Activated CD4-positive, alpha-beta memory T cell treated with anti-CD3 and anti-CD28 coated beads for 36 hours (primary cell): ENCODE measurements at places on chromosomes 11 and 22. TPM values are rescaled to one million over a fixed set of nuclear protein-coding genes. Genes with fewer than 3 reads are reported as not detected.

GRCh38 chr11:107741044-107741823 is 29.4 kb upstream of the SLN start:
- H3K27ac ChIP-seq, result no peak overlapping the region
- no peaks in the 10 kb centered on the region for H3K36me3 ChIP-seq
- H3K4me3 ChIP-seq, result no peak overlapping the region
- H3K27me3 ChIP-seq, result peaks cover 18% of the 10 kb centered on the region
- DNase-seq, result peak; percentile 26

GRCh38 chr11:78390809-78391208 is 26.8 kb downstream of the GAB2 start:
- no peak overlapping the region for H3K4me3 ChIP-seq
- no peaks in the 10 kb centered on the region for H3K27me3 ChIP-seq
- H3K36me3 ChIP-seq, result no peaks in the 10 kb centered on the region
- H3K27ac ChIP-seq, result no peak overlapping the region

DNA sequence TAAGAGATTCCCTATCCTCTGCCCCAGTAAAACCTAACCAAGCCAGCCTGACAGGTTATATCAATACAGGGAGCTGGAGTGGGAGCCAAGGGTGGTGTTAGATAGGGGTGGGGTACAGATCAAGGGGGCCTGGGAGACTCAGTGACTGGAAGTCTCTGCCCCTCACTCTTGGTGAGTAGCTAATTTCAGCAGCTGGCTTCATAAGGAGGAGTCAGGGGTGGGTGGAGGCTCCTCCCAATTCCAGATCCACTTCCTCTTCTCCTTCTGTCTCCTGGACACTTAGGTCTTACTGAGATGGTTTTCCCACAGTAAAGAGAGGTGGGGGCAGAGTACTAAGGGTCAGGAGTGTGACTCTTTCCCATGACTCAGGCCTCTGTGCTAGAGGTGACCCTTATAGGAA is 1.1 kb upstream of the VSIG2 start:
- H3K4me3 ChIP-seq, result no peak overlapping the region
- H3K4me1 ChIP-seq, result peaks cover 3% of the 10 kb centered on the region
- no peak overlapping the region for H3K27ac ChIP-seq
- H3K36me3 ChIP-seq, result no peaks in the 10 kb centered on the region

DNA sequence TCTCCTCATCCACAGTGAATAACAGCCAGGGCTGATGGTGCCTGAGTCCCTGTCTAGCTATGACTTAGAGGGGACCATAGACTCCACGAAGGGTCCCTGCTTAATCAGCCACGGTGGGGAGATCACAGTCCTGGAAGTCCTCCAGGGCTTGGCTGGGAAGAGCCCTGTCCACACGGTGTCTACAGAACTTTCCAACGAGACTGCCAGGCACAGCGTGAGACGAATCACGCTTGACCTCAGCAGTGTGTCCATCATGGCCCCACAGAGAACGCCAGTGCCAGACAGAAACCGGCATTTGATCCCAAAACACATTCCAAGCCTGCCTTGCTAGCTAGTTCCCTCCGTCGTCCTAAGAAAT is 143.4 kb downstream of the CRYBB2 start:
- H3K4me3 ChIP-seq, result no peak overlapping the region
- H3K4me1 ChIP-seq, result no peaks in the 10 kb centered on the region
- no peak for DNase-seq
- H3K27ac ChIP-seq, result no peak overlapping the region
- peaks cover 3% of the 10 kb centered on the region for H3K36me3 ChIP-seq
- no peaks in the 10 kb centered on the region for H3K27me3 ChIP-seq

GRCh38 chr22:35124691-35125219 is 58.8 kb downstream of the ISX start:
- no peak overlapping the region for H3K27ac ChIP-seq
- no peaks in the 10 kb centered on the region for H3K36me3 ChIP-seq
- H3K4me1 ChIP-seq, result no peaks in the 10 kb centered on the region
- H3K4me3 ChIP-seq, result no peak overlapping the region
- H3K27me3 ChIP-seq, result peaks cover 14% of the 10 kb centered on the region

DNA sequence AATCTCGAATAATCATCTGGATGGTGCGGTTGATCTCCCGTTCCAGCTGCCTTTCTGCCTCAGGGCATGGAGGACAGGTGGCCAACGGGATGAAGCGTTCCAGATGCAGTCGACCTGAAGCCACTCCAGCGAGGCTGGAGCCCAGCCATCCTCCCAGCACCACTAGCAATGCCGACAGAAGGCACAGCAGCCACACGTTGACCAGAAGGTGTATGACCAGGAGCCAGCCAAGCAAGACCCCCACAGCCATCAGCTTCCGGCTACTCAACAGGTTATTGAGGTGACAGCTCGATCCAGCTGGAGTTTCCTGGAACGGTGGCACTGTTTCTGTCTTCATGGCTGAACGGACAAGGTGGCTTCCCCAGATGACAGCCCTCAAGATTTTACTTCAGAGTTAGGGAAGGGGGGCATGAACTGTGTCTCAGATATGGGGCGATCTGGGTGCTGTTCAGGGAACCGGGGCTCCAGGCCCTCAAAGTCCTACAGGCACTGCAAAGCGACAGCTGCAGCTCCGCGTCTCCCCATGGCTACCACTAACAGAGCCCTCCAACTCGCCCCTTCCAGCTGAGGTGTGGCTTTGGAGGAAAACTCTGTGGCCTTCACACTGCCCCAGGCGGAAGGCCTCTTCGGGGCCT is 559 bp downstream of the SNX19 start:
- no peak for DNase-seq
- H3K36me3 ChIP-seq, result peaks cover 32% of the 10 kb centered on the region
- H3K27me3 ChIP-seq, result peaks cover 4% of the 10 kb centered on the region
- no peak overlapping the region for H3K27ac ChIP-seq
- peak overlapping the region; percentile 79 for H3K4me3 ChIP-seq
- H3K4me1 ChIP-seq, result peaks cover 34% of the 10 kb centered on the region

GRCh38 chr11:10908215-10908951 is 50.5 kb upstream of the ZBED5 start:
- no peaks in the 10 kb centered on the region for H3K36me3 ChIP-seq
- no peaks in the 10 kb centered on the region for H3K4me1 ChIP-seq
- H3K4me3 ChIP-seq, result no peak overlapping the region
- DNase-seq, result no peak
- H3K27me3 ChIP-seq, result peaks cover 16% of the 10 kb centered on the region
- no peak overlapping the region for H3K27ac ChIP-seq

GRCh38 chr22:31084811-31085492 is 3.8 kb downstream of the SMTN start:
- H3K4me3 ChIP-seq, result peak overlapping the region; percentile 83
- H3K4me1 ChIP-seq, result peaks cover 30% of the 10 kb centered on the region
- DNase-seq, result peak; percentile 90
- H3K27ac ChIP-seq, result peak overlapping the region; percentile 80
- no peaks in the 10 kb centered on the region for H3K27me3 ChIP-seq
- no peaks in the 10 kb centered on the region for H3K36me3 ChIP-seq

DNA sequence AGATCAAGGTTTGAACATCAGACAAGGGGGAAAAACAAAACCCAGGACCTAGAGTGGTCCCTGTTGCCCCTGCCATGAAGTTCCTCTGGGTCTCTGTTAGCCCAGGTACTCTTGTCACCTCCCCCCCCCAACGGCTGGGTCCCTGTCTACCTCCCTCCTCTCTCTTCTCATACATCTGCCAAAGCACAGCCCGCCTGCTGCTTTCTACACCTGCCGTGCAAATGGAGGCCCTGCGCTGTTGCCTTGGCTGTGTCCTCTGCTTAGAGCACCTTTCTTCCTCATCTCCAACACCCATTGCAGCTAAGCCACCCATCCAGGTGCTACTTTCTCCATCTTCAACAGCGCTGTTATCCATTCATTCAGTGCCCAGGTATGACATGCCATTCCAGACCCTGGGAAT is 99.2 kb downstream of the TP53I11 start:
- H3K36me3 ChIP-seq, result peaks cover 16% of the 10 kb centered on the region
- no peak for DNase-seq

DNA sequence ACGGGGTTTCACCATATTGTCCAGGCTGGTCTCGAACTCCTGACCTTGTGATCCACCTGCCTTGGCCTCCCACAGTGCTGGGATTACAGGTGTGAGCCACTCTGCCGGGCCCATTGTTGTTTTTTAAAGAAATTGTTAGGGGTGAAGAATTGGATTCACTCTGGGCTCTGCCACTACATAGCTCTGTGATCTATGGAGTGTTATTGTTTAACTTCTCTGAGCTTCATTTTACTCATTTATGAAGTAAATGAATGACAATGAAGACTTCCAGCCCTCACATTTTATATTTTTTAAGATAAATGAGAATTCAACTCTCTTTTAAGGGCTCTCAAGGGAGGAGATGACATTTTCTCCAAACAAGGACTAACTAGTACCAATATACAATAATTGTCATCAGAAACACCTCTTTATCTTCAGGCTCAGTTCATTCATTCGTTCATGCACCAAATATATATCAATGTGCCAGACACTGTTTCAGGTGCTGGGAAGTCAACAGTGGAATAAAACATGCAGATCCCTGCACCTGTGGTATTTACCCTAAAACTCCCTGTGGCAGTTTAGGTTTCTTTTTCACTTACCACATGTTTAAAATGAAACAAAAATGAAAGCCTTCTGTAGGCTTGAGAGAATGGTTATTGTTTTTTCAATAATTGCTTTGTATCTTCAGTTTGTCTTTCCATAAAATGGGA is 23.5 kb upstream of the GRAMD1B start:
- H3K36me3 ChIP-seq, result no peaks in the 10 kb centered on the region
- peaks cover 6% of the 10 kb centered on the region for H3K27me3 ChIP-seq
- no peak for DNase-seq
- peaks cover 33% of the 10 kb centered on the region for H3K4me1 ChIP-seq

DNA sequence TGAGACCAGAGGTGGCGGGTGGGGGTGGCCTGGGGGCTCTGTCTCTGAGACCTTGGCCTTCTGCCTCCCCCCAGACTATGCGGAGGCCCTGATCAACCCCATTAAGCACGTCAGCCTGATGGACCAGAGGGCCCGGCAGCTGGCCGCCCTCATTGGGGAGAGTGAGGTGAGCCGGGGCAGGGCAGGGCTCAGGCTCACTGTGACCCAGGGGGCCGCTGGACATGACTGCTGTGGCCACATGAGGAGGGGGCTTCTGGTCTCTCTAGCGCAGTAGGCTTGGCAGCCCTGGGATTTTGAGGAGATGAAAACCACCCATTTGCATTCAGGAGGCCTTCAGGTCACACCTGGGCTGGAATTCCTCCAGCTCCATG is 12.6 kb downstream of the PLCB3 start:
- no peak for DNase-seq
- H3K4me3 ChIP-seq, result no peak overlapping the region
- H3K27ac ChIP-seq, result no peak overlapping the region
- peaks cover 18% of the 10 kb centered on the region for H3K4me1 ChIP-seq
- H3K36me3 ChIP-seq, result peaks cover 13% of the 10 kb centered on the region
- no peaks in the 10 kb centered on the region for H3K27me3 ChIP-seq

CHADL gene
- total RNA-seq, result 0.12 TPM

TXNRD2 gene
- 23.3 TPM for total RNA-seq

PPP2R5B gene
- 9.7 TPM for total RNA-seq

WT1 gene
- total RNA-seq, result not detected

SYT9 gene
- not detected for total RNA-seq

B4GALNT4 gene
- 4.0 TPM for total RNA-seq

LINC01488 gene
- total RNA-seq, result not detected

ALX4 gene
- total RNA-seq, result not detected

HEPHL1 gene
- not detected for total RNA-seq

APOA1 gene
- total RNA-seq, result 0.24 TPM

SGSM1 gene
- total RNA-seq, result 0.38 TPM
